ENCODE measurements at places on chromosomes 4 and X.
A peak's percentile ranks its signal among the peaks of the same experiment; 100 is the strongest.

DNA sequence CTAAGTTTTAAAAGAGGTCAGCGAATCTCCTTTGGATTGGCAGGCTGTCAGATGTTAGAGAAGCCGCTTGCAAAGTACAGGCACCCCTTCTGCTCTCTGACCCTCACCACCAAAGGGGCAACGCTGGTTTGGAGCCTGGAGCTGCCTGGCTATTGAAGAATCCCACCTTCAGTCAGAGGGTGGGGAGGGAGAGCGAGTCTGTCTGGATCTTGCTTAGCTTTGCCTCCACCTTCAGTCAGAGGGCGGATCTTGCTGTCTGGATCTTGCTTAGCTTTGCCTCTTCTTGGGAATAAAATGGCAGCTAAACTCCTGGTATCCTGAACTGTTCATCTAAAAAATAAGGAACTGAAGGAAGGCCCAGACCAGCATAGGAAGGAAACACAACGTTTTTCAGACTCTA is 7.3 kb downstream of the CCDC110 start:
- DNase-seq = no peak

DNA sequence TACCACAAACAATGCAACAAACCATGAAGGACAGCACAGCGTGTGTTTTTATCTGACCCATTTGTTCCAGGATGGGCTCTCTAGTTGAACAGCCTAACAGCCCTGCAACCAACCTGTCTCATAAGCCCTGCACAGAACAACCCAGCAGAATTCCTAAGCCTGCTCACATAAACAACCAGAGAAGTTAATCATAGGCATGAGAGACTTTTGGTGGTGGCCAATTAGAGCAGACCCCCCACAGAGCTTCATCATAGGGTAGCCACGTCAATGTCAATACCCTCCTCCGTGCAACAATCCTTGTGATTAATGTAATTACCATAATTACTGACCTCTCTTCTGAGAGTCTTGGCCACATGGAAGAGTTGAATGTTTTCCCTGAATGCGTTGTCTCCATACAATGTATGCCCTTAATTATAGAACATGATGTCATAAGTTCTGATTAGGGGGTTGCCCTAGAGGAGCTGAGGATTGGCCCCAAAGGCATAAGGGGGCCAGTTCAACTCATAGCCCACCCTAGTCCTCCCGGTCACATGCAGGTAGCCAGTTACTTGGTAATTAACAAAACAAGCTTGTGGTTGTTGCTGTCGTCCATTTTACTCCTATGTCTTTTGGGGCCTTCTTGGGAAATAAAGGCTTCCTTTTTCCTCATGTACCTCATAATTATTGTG is 92.7 kb downstream of the SYNPO2 start:
- DNase-seq = no peak

GRCh38 chr4:103415801-103416200 is 217.7 kb upstream of the CENPE start:
- no peak for DNase-seq

DNA sequence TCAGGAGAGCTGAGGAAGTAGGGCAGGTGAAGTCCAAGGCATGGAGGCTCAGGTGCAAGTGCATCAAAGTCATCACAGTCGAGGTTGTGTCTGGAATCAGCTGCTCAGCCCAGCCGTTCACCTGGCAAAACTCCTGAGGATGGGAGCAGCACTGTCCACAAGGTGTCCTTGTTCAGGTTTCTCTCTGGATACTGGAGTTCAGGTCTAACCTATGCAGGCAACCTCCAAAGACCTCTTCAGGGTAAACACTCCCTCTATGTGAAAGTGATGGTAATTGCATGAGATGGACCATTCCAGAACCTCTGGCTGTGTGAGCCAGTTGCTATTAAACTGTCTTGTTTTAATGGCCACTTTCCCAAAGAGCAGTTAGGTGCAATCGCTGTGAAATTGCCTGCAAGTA is 120.2 kb upstream of the PSAPL1 start:
- DNase-seq = no peak

- DNase-seq = no peak
Measured at GRCh38 chr4:26299254-26299882, 21.4 kb upstream of the RBPJ start.

DNA sequence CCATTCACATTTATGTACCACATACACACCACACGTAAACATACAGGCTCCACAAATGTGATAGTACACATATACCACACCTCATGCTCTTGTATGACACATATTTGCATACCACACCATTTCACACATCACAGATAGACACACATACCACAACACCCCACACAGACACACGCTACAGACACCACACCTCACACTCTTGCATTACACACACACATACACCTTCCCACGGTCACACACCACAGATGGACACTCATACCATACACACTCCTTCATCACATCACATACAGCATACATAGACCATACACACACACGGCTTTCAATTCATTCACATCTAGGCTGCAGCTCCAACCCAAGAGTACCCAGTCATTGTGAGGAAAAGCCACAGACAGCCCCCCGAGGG is 222.5 kb upstream of the RPL34 start:
- DNase-seq = no peak

DNA sequence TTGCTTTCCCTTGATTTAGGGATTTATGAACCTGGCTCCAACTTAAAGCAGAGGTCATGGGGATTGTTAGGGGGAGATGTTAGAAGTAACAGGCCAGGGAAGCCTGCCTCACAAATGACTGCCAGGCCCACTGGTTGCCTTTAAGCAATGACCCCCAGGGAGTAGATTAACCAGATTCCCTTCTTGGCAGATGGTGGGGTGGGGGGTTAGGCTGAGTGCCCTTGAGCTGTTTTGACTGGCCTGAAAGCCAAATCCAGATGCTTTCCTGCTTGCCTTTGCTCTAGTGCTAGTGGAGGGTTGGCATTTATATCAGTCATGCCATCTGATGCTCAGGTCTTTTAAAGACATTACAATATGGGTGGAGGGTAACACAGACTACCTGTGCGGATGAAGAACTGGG is 128.1 kb downstream of the TMEM164 start:
- no peak for DNase-seq

GRCh38 chrX:16119353-16120220 is 3.8 kb upstream of the GRPR start:
- DNase-seq = no peak

- no peak for DNase-seq
Measured at GRCh38 chr4:137432446-137433311, 99.6 kb downstream of the PCDH18 start.

GRCh38 chr4:41024556-41025491 is 189.5 kb downstream of the APBB2 start:
- no peak for DNase-seq

DNA sequence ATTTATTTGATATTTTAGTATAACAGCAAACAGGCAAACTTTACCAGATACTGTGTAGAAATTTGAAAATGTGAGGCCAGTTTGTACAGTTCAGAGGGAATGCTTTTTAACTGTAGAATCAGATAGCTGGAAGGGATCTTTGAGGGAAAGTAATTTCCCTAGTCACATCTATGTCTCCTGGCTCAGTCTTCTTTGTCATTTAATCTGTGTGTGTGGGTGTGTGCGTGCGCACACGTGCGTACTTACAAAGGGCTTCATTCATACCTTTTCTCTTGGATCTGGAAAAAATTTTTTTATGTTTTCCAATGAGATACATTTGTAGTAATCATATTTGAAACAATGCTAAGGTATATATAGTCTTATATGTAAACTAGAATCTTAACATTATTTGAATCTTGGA is 44.6 kb downstream of the IL13RA1 start:
- no peak for DNase-seq

GRCh38 chrX:39736216-39737211 is 361.2 kb downstream of the BCOR start:
- no peak for DNase-seq

- no peak for DNase-seq
Measured at GRCh38 chr4:89720981-89721380, 116.0 kb downstream of the SNCA start.

- no peak for DNase-seq
Measured at GRCh38 chrX:33970028-33970967, 161.8 kb downstream of the FAM47A start.

- no peak for DNase-seq
Measured at GRCh38 chrX:120463241-120463640, 5.9 kb downstream of the LAMP2 start.

- no peak for DNase-seq
Measured at GRCh38 chr4:742742-743311, 37.2 kb downstream of the PCGF3 start.

DNA sequence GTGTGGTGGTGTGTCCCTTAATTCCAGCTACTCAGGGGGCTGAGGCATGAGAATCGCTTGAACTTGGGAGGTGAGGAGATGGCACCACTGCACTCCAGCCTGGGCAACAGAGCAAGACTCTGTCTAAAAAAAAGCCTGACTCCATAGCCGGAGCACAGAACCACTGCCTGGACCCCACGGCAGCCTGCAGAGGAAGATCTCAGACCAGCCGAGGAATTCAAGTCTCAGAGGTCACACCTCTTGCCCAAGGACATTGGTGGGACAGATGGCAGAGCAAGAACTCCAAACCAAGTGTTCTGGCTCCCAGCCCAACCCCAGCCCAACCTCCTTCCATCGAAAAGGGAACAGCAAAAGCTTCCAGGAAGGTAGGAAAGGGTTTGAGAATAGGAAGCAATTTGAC is 70.8 kb downstream of the SMIM20 start:
- DNase-seq = no peak

GRCh38 chr4:70943114-70943513 is 40.9 kb downstream of the MOB1B start:
- no peak for DNase-seq

DNA sequence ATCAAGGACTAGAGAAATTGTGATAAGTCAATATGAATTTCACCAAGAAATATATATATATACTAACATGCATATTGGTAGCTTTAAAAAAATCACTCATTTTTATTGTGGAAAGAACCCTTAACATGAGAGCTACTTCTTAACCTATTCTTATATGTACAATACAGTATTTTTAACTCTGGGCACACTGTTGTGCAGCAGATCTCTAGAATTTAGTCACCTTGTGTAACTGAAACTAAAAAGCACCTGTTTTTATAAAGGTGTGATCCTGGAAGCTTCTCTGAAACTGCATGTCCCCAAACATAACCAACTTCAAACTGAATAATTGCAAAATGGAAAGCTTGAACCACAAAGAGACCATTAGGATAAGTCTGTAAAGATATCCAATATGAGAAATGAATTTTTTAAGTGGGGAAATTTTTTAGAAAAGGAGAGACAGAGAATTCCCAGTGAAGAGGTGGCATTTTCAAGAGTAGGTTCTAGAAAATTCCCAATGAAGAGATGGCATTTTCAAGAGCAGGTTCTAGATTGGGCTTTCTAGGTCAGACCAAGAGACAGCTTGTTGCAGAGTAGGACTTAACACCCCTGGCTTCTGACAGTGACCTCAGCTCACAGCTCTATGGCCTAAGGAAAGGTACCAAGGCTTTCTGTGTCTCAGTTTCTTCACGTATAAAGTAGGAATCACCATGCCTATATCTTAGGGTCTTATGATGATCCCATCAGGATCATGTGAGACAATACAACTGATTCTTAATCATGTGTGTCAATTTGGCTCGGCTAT is 22.0 kb upstream of the PPARGC1A start:
- DNase-seq = no peak

- no peak for DNase-seq
Measured at GRCh38 chr4:89712827-89713226, 124.1 kb downstream of the SNCA start.

- no peak for DNase-seq
Measured at GRCh38 chr4:183843248-183843671, 61.8 kb upstream of the STOX2 start.

DNA sequence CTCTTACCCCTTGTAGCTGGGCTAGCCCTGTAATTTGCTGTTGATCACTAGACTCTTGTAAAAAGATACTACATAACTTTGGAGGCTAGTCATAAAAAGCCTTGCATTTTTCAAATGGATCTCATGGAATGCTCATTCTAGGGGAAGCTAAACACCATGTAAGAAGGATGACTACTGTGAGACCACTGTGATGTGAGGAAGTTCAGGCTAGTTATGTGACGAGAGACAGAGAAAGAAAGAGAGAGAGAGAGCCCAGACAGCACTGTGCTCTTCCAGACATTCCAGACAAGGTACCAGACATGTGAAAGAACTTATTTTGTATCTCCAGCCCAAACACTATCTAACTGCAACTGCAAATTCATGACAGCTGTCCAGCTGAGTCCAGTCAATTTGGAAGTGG is 404.6 kb upstream of the PITX2 start:
- peak; percentile 8 for DNase-seq

- DNase-seq = no peak
Measured at GRCh38 chrX:19725641-19726040, 161.8 kb downstream of the SH3KBP1 start.

GRCh38 chr4:108224611-108225053 is 55.9 kb upstream of the LEF1 start:
- DNase-seq = peak; percentile 3

GRCh38 chr4:19329631-19330030 is 922.1 kb upstream of the SLIT2 start:
- DNase-seq = peak; percentile 21

GRCh38 chr4:94877973-94878372 is 120.2 kb downstream of the BMPR1B start:
- no peak for DNase-seq

DNA sequence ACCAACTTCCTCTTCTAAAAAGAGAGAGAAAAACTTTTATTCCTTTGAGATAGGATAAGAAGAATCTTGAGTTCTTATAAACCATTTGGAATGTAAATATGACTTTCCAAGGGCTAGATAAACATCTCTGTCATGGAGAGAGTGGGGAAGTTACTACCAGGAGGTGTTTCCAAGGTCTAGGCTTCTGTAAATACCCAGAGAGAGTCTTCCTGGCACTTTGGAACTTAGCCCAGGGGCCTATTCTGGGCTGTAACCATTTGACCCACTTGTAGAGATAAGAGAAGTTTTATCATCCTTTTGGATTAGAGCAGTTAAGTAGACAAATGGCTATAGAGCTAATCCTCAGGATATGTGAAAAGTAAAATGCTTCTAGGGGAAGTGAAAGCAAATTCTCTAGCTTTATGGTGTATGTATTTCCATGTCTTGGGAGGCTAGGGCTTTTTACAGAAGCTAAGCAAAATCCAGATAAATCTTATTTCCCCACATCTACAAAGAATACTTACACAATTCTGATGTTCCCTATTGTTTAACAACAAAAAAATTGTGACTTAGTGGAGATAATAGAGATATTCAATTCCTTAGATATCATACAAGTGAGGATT is 51.1 kb downstream of the MCUB start:
- no peak for DNase-seq

DNA sequence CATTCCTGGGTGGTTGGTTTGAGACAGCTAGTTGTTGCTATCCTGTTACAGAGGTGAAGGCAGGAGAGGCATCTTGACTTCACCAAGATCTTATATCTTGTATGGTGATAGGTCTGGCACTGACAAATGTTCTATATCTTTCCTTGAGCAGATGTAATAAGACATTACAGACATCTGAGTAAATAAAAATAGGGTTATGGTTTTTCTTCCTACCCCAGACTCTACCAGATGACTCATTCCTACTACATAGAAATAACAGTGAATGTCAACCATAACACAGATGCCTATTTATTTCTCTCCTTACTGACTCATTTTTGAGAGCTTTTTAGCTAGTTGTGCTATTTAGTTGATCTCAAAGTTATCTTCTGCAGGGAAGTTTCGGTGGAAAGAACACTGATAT is 21.9 kb downstream of the HNRNPH2 start:
- no peak for DNase-seq

GRCh38 chrX:119226446-119226845 is 9.6 kb upstream of the PGRMC1 start:
- no peak for DNase-seq
